SK-N-DZ (cell line): ENCODE measurements at places on chromosomes 3 and 15.
A peak's percentile ranks its signal among the peaks of the same experiment; 100 is the strongest.

- DNase-seq: no peak
Observed at GRCh38 chr15:91947683-91948608, 94.4 kb downstream of the SLCO3A1 start.

GRCh38 chr3:17775073-17775472 lies 32.6 kb upstream of the TBC1D5 start:
- no peak for DNase-seq

GRCh38 chr15:99983171-99983885 lies 250.1 kb upstream of the LYSMD4 start:
- no peak for DNase-seq

- peak; percentile 27 for DNase-seq
Observed at GRCh38 chr15:73518180-73518862, 75.4 kb downstream of the REC114 start.

GRCh38 chr3:111666041-111666735 lies 71.0 kb upstream of the ZBED2 start:
- DNase-seq: no peak

GRCh38 chr3:131222599-131222998 lies 159.0 kb upstream of the NUDT16 start:
- DNase-seq: no peak

DNA sequence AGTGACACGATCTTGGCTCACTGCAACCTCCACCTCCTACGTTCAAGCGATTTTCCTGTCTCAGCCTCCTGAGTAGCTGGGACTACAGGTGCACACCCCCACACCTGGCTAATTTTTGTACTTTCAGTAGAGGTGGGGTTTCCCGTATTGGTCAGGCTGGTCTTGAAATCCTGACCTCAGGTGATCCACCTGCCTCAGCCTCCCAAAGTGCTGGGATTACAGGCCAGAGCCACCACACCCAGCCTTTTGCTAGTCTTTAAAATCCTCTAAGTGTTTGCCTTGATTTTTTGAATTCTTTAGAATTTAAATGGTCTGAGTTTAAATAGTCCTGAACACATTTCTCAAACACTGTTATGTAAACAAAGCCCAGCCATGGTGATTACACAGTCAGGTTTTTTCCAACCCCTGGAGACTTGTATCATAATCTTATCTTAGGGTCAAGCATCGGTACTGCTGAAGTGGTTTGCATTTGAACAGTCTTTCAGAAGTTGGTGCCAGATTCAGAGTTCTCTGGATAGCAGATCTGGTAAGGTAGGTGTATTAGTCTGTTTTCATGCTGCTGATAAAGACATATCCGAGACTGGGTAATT lies 28.2 kb upstream of the PIAS1 start:
- no peak for DNase-seq

- no peak for DNase-seq
Observed at GRCh38 chr3:55630280-55630920, 143.3 kb upstream of the WNT5A start.

DNA sequence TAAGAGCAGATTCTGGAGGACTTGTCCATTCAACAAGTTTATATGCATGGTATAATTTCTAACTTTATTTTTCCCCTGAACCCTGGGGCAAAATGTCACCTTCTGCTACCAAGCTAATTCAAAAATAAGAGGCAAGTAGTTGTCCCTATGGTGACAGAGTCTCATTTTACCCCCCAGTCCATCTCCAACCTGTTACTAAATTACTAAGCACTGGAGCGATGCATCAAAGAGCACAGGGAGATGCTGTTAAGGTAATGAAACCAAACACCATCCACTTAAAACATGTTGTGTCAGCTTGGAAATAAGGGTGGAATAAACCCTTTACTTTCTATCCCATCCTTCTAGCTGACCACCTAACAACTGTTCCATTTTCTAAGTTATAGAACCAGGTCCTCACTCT lies 417.4 kb upstream of the ATP11B start:
- DNase-seq: no peak
